ENCODE measurements at places on chromosomes 3 and 15.
A peak's percentile ranks its signal among the peaks of the same experiment; 100 is the strongest.

DNA sequence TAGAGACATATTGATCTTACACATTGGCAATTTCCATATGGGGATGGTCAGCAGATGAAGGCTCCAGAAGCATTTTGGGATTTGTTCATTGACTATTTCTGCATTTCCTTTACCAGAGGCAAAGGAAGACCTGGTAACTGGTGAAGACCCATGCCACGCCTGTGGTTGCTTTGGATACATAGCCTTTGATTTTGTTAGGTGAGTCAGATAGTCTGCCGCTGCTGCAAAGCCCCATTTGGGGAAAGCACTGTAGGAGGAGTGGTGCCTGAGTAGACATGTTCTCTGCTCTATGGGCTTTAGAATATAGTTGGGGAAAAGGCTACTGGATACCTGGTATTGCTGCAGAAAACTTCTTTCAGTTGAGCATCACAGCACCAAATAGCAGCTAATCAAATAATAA, 56.8 kb downstream of the TFG start:
- DNase-seq = no peak

GRCh38 chr3:133733226-133733625, 13.0 kb upstream of the TF start:
- no peak for DNase-seq

DNA sequence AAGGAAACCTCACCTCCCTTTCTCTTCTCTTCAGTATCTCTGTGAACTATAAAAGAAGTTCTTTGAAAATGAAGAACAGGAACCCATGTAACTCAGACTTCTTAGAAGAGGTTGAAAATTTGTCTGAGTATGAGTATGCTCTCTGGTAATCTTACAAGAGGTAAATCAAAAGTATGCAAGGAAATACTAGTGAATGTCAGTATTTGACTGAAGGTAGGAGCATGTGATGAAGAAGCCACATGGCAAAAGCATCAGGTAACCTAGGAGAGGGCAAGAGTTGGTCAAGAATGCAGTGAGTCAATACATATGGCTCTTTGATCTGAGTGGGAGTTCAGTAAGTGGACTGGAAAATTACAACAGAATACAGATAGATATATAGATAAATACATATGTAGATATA, 133.0 kb upstream of the NECTIN3 start:
- no peak for DNase-seq

DNA sequence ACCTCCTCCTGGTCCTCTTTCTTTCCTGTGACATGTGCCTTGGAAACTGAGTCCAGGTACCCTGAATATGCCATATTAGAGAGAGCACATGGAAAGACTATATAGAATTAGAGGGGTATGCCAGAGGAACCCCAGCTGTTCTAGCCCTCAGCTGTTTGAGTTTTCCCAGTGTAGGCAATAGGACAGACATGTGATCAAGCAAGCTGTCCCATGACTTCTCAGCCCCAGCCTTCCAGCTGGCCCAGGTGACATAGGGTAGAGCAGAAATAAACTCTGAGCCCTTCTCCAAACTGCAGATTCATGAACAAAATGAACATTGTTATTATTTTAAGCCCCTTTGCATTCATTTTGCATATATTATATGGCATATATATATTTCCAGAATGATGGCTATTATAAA, 118.7 kb downstream of the PPM1L start:
- DNase-seq = no peak

GRCh38 chr3:108175352-108175751, 46.9 kb downstream of the IFT57 start:
- no peak for DNase-seq

DNA sequence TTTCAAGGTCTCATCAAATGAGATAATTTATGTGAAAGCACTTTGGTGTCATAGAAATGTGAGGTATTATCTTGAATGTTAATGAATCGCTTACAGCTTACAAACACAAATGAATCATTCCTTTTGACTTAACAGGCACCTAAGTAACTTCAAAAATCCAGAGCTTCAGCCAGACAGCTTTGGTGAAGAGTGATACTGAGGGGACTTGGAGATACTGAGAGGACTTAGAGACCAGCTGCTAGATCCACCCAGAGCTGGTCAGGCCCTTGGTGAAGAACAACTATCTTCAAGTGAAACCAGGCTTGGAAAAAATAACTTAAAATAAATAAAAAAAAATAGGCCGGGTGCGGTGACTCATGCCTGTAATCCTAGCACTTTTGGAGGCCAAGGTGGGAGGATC, 16.2 kb upstream of the ZFYVE19 start:
- no peak for DNase-seq

DNA sequence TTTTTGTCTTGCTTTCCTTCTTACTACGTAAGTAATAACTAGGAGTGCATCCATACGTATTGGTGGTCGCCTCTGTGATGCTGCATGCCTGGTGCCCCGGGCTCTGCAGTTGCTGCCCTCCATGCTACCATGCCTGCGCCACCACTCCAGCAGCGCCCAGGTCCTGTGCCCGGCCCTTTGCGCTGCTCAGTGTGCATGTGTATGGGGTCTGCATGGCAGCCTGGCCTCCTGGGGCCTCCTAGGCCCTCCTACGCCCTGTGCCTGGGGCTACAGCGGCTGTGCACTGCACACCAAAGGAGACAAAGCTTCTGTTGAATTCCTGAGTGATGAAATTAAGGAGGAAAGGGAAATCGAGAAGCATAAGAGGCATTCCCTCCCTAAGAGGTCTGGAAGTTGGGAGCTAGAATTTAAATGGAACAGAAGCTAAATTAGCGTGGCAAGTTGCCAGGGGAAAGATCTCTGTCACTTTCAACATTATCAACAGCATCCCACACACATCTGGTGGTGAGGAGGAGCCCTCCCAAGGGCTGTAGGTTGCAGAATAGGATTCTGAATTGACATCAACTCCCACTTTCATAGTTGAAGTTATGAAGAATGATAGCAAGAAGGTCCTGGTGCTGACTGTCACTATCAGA, 275.0 kb upstream of the CHRM5 start:
- DNase-seq = no peak

- DNase-seq = peak; percentile 45
Observed at GRCh38 chr3:30319713-30320112, 286.7 kb upstream of the TGFBR2 start.

DNA sequence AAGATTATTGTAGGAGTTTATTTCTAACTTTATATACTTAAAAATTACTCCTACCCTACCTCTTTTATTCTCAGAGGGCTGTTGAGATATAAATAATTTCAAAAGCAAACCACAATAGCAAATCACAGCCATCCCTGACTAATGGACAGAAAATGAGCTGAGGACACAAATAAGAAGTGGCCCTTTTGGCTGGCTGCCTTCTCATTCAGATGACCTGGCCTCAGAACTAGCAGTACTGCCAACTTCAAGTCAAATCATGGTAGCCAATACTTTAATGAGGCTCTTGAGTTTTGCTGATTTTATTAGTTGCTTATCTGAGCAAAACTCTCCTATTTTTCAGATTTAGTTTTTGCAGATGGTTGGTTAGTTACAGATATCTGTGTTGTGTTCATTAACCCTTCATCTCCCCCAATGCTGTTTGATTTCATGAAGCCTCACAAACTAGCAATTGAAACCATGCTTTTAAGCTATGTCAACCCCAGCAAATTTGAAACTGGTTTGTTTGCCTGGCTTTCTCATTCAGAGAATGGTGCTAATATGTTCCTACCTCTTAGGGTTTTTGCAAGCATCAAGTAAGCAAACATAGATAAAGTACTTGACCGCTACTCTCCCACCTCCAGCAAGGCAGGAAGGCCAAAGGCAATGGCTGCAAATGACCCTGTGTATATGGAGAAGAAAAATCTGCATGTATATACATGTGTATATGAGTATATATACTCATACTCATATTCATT, 73.4 kb upstream of the HACD2 start:
- DNase-seq = no peak

DNA sequence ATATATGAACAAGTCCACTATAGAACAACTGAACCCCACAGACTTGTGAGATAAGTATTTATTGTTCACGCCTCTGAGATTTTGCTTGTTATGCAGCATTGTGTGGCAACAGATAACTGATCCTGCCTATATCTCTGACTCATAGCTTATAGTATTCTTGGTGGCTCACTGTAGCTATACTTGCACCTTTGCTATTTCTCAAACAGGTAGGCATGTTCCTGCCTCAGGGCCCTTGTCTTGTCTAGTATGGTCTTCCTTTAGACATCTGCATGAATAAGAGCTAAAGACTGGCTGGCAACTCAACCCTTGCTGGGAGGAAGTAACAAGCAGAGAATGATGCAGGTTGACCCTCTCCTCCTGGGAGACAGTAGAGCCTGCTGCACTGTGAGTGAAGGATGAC, 256.1 kb downstream of the CHST2 start:
- no peak for DNase-seq

DNA sequence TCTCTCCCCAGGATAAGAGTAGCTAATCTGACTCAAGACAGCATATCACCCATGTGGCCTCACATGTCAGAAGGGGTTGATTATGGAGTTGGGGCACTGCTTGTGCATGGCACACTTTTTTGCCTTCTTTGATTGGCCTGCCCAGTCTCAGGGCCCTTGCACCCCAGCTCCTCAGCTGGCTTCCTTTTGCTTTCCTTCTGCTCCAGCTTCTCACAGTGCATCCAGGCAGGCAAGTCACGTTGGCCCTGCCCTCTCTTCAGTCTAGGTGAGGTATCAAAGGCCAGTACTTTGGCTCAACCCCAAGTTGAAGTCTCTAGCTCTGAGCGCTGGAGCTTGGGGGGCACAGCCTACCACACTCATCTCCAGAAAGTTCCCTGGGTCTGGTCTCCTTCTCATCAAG, 42.2 kb downstream of the NGRN start:
- no peak for DNase-seq

- no peak for DNase-seq
Observed at GRCh38 chr3:169286992-169287391, 376.5 kb downstream of the MECOM start.

DNA sequence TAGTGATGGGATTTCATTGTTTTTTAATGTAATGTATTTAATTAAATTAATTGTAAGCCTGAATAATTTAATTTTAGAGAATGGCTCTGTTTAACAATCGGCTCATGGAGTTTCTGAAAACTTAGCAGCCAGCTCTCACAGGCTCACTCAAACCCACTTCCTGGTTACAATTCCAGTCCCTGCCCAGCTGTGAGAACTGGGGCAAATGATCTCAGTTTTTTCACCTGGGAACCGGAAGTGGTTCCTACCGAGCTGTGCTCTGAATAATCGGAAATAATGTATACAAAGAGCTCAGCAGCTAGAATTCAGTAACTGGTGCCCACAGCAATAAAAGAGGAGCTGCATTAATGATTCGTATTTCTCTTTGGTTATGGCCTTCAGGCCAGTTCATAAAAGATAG, 244.3 kb upstream of the MCTP2 start:
- peak; percentile 95 for DNase-seq

DNA sequence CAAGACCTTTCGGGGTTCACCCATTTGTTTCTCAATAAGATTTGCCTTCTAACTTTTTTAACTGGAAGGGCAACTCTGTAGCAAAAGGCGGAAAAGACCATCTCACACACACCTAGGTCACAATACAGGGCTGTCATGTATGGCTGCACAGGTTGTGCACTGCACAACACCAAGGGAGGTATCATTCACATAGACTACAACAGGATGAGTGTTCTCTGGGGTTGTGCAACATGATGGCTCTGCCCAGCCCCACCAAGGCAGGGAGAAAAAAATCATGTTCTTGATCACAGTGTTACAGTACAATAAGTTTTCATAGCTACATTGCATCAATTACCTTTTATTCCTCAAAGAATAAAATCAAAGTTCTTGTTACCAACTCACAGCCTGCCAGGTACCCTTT, 52.8 kb downstream of the ANXA2 start:
- no peak for DNase-seq

GRCh38 chr3:140974900-140975299, 33.3 kb downstream of the SLC25A36 start:
- DNase-seq = no peak

DNA sequence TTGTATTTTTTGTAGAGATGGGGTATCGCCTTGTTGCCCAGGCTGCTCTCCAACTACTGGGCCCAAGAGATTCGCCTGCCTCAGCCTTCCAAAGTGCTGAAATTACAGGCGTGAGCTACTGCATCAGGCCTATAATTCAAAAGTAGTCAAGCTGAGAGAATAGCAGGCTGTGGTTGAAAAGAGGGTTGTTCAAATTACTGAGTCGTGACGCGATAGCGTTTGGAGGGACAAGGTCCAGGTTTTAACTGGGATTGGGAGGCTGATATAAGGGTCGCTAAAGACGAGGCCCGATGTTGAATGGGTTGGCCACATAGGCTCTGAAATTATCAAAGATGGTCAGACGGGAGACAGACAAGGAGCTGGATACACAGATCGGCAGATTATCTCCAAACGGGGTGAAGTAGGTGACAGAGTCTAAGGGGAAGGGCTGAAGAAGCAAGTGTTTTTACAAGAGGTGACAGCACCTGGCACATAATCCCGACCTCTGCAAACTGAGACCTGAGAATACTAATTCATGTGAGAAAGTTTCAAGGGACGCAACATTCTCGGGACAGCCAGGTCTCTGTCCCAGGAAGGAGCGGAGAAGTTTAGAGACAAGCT, 759 bp upstream of the ARID3B start:
- no peak for DNase-seq

- DNase-seq = no peak
Observed at GRCh38 chr3:9876991-9877390, 3.1 kb downstream of the CIDEC start.

DNA sequence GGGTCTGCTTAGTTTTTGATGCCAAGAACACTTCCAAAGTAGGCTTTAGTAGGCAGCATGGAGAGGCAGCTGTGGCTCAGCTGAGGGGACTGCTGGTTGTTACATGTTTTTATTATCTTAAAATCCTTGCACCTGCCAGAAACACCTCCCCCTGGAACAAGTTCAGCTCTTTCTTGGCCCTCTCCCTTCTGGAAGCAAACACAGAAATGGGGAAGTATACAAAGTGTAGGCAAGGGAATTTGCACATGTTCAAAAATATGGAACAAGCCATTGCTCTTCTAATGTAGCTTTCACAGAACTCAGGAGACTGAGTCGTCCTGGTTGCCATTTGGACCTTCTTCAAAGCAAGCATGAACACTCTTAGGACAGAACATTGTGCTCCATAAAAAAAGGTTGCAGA, 169.1 kb upstream of the SEMA6D start:
- no peak for DNase-seq

- peak; percentile 46 for DNase-seq
Observed at GRCh38 chr3:53375019-53375418, 27.7 kb upstream of the DCP1A start.

GRCh38 chr3:176167272-176167671, 1030.0 kb downstream of the TBL1XR1 start:
- DNase-seq = no peak

GRCh38 chr15:75349851-75350588, 3.2 kb downstream of the NEIL1 start:
- peak; percentile 97 for DNase-seq

GRCh38 chr15:78212546-78213424, 21.6 kb downstream of the ACSBG1 start:
- DNase-seq = no peak

DNA sequence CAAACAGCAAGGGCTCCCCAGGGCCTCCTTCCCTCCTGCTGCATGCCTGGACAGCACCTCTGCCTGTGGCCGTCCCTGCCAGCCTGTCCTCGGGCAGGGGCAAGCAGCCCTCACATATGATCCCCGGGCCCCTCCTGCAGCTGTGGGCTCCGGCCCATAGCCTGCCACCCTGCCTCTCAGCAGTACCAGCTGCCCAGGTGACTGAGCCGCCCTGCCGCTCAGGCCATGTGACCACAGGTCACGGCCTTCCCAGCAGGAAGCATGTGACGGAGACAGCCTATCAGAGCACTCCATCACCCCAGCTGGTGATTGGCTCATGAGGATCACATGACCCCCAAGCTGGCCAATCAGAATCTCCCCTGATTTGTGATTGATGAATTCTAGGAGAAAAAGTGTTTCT, 23.9 kb downstream of the ALDH1L1 start:
- DNase-seq = no peak

GRCh38 chr3:128382221-128382807, 84.4 kb downstream of the DNAJB8 start:
- no peak for DNase-seq

Measured in Jurkat, Clone E6-1 (cell line).